Brain microvascular endothelial cell (primary cell): ENCODE measurements at places on chromosomes 3 and 15.

GRCh38 chr3:72739531-72740466, 108.4 kb downstream of the SHQ1 start:
- peak; percentile 45 for DNase-seq

GRCh38 chr15:63600001-63600615, 2.9 kb downstream of the FBXL22 start:
- no peak for DNase-seq

GRCh38 chr15:67413770-67414390, 107.1 kb upstream of the C15orf61 start:
- DNase-seq: peak; percentile 48

- DNase-seq: no peak
Observed at GRCh38 chr3:23671851-23672589, 133.7 kb upstream of the UBE2E1 start.

- DNase-seq: no peak
Observed at GRCh38 chr3:138136201-138136600, 4.0 kb upstream of the A4GNT start.

DNA sequence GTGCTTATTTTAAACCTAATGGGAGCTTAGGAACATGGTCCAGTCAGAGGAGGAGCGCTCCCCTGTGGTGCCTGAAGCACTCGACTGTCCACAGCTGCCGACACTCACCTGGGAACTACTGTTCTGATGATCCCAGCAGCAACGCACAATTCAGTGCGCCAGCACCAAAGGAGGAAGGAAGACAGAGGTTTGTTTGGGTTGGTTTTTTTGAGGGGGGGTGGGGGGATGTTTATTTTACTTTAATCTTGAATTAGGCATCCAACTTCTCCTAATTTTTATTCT, 48.8 kb upstream of the VGLL4 start:
- DNase-seq: no peak

GRCh38 chr3:50588759-50589433, 19.6 kb downstream of the HEMK1 start:
- DNase-seq: no peak

DNA sequence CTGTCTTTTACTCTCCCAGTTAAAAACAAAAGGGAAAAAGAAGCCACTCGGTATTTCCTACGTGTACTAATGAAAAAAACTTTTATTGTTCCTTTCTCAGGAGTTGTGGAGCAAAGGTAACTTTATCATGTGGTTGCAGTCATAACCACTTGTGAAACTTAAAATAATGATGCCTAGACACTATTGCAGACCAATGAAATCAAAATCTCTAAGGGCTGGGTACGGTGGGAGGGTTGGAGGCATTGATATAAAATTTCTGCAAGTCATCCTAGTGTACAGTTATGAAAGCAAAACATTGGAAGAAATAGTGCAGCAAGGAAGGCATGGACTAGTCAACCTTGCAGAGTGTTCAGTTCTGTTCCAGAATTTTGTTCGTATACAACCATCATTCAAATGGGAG, 808.8 kb downstream of the TUSC7 start:
- no peak for DNase-seq

DNA sequence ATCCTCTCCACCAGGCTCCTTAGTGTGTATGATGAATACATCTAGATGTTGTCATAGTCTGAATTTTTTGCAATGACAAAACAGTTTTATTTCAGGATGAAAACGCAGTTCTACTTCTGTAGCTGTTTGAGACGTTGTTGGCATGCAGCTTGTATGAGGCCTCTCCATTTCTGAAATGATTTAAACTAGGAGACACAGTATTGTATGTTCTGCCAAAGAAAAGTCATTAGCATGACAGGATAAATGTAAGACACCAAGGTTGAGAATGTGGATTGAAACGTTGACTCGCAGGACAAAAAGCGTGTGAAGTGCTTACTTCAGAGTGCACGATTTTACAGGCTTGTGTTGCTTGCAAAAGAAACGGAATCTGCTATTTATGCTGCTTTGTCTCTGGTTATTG, 35.3 kb downstream of the ABHD17C start:
- DNase-seq: no peak

DNA sequence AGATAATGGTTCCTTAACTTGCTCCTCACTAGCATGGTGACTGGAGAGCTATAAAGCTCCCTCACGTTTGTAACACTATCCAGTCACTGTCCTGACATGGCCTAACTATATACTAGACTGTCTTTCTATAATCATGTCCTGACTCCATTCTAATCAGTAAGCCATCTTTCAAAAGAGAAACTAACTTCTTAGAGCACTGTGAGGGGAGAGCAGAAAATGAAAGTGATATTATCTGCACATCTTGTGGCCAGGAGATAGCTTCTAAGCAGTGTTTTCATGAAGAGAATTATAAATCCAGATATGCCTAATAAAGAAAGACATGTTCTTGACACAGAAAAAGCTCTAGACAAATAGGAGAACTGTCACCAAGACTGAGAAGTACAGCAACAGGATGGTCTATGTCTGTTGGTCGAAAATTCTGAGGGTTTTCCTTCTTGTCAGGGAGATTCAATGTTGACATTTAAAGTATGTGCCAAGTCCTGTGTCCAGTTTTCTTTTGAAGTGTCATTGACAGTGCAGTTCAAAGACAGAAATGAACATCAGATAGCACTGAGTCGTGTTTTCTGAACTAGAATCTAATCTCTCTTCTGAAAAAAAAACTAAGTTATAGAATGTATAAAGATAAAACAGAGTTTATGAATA, 230.6 kb upstream of the PEX5L start:
- no peak for DNase-seq

GRCh38 chr3:129311054-129311902, 32.6 kb downstream of the HMCES start:
- DNase-seq: no peak

- DNase-seq: no peak
Observed at GRCh38 chr3:61080737-61081445, 170.4 kb downstream of the FHIT start.

DNA sequence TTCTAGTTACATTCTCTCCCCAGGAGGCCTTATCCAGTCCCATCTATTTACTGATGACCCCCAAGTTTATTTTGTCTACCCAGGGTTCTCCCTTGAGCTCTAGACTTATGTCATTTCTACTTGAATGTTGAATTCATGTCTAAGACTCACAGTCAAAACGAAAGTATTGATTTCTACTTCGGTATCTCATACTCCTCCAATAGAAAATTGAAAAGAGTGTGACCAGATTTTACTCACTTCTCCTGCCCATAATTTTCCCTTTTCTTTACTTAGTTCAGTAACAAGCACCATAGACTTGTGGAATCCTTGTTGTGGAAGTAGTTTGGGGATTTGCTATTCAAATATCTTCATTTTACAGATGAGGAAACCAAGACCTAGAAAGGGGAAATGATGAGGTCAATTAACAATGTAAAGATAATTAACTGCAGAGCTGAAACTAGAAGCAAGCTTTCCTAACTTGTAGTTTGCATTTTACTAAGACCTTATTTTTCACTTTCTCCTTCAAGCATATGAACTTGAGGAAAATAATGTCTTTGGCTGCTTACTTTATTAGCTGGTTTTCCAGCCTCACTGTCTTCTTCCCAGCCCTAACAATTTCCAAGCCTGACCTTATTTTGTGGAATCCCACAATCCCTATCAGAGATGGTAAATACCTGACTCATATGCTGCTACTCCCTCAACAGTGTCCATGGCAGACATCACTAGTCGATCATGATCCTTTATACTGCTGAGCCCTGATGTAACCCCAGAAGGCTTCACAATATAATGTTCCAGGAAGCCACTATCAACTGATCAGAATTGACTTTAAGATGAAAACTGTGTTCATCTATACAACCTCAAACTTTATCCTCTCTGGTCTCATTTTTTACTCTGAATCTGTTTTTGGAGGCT, 123.9 kb upstream of the AGBL1 start:
- DNase-seq: no peak

- DNase-seq: no peak
Observed at GRCh38 chr3:20104167-20104661, 64.0 kb downstream of the KAT2B start.

- no peak for DNase-seq
Observed at GRCh38 chr3:98272126-98272525, 8.1 kb downstream of the OR5H6 start.
